ENCODE measurements at places on chromosomes 16 and 17.

DNA sequence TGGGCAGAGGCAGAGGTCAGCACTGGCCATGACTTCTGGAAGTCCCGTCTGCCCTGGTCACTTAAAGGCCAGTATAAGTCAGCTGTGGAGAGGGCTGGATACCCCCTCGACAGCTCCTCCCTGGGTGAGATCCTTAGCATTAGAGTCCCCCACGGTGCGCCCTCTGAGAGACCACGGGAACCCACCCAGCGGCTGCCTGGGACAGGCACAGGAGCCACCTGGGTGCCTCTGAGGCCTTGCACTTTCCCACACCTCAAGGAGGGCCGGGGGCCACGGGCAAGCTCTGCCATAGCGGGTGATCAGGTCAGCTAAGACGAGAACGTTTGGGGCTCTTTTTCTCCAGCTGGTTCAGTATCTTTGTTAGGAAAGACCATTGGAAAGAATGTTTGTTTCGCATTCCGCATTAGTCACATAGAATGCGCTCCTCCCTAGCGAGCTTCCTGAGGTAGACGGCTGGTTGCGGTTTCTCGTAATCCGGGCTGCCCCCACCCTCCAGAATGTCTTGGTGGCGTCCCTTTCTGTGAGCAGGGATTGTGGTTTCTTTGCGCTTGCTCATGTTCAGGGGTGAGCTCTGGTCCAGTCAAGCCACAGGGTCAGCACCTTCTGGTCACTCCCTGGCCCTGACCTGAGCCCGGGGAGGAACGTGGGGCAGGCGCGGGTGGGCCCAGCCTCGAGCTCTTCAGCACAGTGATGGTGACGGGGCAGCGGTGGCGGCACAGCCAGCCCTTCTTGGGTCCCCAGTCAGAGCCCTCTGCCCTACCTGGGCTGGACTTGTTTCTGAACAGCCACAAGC, 25.2 kb downstream of the NME3 start:
- no peak for DNase-seq

DNA sequence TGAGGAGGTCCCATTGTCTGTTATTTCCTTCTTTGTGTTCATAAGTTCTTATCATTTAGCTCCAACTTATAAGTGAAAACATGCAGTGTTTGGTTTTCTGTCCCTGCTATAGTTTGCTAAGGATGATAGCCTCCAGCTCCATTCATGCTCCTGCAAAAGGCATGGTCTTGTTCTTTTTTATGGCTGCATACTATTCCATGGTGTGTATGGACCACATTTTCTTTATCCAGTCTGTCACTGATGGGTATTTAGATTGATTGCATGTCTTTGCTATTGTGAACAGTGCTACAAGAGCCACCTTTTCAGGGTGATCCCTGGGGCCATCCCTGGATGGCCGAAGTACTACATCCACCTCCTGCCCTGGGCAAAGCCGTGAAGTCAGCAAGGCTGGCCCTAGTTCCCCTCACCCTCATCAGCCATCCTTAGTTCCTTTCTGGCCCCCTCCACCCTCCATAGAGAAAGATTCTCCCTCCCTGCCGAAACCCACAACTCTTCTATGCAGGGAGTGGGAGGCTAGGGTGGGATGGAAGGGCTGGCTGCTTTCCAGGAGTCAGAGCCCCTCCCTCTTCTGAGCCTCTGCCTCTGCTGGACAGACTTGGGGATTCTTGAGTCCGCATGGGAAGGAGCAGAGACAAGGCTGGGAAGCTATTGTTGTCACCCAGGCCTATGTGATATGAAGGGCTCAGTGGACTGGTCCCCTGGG, 8.3 kb downstream of the MT1X start:
- DNase-seq, result no peak

- no peak for DNase-seq
Measured at GRCh38 chr16:69566981-69567680, 1.4 kb downstream of the NFAT5 start.

DNA sequence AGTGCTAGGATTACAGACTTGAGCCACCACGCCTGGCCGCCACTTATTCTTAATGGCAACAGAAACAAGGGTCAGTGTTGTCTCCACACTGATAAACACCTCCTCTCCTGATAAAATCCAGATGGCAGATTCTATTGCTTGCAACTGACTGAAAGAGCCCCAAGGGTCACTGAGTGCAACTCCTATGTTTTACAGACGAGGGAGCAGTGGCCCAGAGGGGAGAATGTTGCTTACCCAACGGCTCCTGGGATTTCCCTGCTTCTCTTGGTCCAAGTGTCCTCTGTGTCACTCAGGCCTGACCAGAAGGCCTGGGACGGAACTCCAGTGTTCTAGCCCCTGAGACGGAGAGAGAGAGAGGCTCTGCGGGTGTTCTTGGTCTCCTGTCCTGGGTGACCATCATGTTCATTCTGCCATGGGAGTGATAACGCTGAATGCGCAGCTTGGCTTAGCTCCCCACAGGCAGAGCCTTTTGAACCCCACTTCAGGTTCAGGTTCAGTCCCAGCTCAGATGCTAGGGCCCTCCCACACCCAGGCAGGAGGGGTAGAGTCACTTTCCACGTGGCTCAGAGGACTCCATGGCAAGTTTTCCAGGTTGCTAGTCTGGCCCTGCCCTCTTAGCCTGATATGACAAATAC, 77.3 kb upstream of the NLRP1 start:
- no peak for DNase-seq

GRCh38 chr17:7014995-7015958, 2.9 kb downstream of the RNASEK start:
- peak; percentile 78 for DNase-seq

Data from activated T-cell treated with anti-CD3 and anti-CD28 coated beads, Interleukin-2, amount 50 U/mL, for 1 hour (primary cell).